MCF 10A (cell line): ENCODE measurements at places on chromosomes 3 and 15. TPM values are rescaled to one million over a fixed set of nuclear protein-coding genes. Genes with fewer than 3 reads are reported as not detected.

Gene SAXO2
- 3.9 and 4.2 TPM in 2 replicates for total RNA-seq

Gene SH3GL3
- 0.19 TPM in 1 of 2 replicates, not detected in the other for total RNA-seq

Gene MME
- total RNA-seq: 26.3 and 37.0 TPM in 2 replicates

Gene LIPH
- 0.07 and 0.32 TPM in 2 replicates for total RNA-seq

Gene PPM1L
- total RNA-seq: 1.7 and 2.1 TPM in 2 replicates

Gene ATP8B4
- not detected in 2 replicates for total RNA-seq

Gene GPR160
- 1.8 and 2.6 TPM in 2 replicates for total RNA-seq

Gene QRICH1
- total RNA-seq: 96.1 and 97.2 TPM in 2 replicates

Gene ANKUB1
- not detected in 2 replicates for total RNA-seq

Gene ZNF662
- total RNA-seq: not detected in 2 replicates

Gene STAC
- total RNA-seq: 1.1 and 1.2 TPM in 2 replicates

Gene CELSR3
- total RNA-seq: 17.6 and 21.5 TPM in 2 replicates

Gene CCR8
- not detected in 2 replicates for total RNA-seq

Gene GATM
- 0.54 and 1.6 TPM in 2 replicates for total RNA-seq
